ENCODE measurements at places on chromosomes 12 and 14.

- peak; percentile 95 for DNase-seq
These were observed 73.8 kb downstream of the SYNE3 start for GRCh38 chr14:95442633-95443021.

GRCh38 chr14:22429546-22430294 is 159.3 kb downstream of the DAD1 start:
- DNase-seq, result no peak

DNA sequence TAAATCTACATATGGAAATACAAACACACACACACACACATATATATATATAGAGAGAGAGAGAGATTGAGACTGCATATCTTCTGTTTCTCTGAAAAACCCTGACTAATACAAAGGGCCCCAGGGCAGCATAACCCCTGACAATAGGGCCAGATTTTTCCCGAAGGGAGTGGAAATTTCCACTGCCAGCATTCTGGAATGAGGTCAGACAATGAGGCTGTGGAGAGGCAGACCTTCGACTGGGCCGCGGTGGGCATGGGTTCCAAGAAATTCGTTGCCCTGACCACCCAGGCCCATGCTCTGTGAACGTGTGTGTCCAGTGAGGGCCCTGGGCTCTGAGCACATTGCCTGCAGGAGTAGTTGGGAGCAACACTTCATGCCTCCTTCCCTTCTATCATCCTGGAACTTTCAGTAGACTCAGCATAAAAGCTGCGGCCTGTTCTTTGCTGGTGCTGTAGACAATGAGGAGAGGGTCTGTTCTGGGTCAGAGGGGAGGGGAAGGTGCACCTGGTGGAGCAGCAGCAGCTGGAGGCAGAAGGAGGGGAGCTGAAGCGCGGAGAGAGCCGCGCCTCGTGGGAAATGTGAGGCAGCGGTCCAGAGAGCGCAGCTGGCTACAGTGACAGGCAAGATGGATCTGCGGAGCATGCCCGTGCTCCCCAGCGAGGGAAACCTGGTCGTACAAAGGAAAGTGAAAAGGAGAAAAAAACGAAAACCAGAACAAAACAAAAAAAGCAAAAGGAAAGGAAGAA is 25.6 kb upstream of the CCDC60 start:
- no peak for DNase-seq

DNA sequence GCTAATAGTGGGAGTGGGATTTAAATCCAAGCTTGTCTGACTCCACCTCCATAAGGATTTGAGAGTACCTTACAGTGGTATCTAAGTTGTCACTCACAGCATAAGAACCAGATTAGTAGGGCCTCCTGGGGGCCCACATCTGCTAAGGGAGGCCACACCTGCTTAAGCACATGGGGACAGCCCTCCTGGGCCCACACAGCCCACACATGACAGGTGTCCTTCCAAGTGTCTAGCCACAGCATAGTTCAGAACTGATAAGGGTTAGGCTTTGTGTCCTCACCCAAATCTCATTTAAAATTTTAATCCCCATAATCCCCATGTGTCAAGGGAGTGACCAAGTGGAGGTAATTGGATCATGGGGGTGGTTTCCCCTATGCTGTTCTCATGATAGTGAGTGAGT is 186.0 kb upstream of the HMGA2 start:
- no peak for DNase-seq

DNA sequence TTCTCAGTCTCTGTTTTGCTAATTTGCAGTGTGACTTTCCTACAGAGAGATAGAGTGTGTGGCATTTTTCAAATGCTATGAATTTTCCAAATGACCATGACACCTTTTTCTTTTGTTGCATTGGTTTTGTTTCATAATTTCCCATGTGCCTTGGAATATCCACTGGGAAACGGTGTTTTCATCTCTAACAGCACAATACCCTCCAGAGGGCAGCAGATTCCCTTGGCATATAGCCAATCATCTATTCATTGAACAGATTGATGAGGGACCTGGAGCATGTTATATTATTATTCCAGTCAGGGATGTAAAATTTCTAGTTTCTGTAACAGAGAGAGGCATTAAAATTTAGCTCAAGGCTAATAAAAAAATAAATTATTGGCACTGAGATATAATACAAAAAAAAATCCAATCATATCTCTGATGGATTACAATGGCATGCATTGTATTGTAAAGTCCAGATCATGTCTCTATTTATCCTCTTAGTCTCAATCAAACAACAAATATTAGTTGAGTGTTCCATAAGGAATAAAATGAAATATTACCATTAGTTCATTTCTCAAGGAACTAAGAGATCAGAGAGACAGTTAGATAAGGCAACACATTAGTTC is 29.6 kb upstream of the NTN4 start:
- DNase-seq, result no peak

DNA sequence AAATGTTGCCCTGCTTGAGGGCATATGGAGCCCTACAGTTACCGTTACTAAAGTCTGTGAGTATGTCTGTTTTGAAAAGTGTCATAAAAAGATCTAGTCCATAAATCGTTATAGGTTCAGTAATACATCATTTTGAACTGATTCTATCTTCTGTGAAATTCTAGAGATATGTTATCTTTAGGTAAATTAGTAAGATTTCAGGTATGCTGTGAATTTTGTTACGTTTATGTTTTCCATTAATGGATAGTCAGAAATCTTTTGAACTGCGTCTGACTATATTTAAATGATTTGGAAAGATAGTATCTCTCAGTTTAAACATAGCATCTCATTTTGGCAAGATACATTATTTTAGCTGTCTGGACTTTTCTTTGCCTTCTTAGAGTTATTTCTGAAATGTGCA is 8.3 kb downstream of the ALG10 start:
- DNase-seq, result no peak

DNA sequence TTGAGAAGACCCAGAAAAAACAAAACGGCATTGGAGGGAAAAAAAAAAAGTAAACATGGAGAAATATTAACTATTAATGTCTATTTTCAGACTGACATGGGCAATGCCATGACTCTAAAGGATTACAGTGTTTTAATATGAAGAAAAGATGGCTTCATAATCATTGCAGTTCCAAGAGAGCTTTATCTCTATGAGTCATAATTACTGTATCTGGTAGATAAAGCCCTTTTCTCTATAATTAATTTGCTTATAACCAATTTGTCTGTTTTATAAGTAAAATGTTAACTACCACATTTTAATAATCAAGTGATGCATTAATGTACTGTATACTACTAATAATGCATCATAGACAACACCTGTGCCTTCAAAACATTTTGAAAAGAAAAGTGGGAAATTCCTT is 59.7 kb downstream of the CLIP1 start:
- DNase-seq, result no peak

DNA sequence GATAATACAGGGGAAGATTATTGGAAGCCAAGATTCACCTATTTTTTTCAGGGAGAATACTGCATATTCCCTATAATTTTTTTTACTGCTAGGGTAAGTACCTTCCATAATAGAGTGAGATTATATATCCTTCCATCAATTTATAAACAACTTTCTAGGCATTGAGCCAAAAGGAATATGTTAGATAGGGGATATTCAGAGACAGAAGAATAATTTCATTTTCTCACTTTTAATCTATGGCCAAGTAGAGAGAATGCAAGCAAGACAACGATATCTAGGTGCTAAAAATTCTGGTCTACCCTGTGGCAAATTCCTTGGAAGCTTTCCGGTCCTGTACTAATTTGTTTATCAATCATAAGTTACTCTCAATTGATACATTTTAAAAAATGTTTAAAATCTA is 69.7 kb upstream of the STAC3 start:
- no peak for DNase-seq

GRCh38 chr12:128905003-128905544 is 51.8 kb downstream of the GLT1D1 start:
- DNase-seq, result no peak

- no peak for DNase-seq
These were observed 48.7 kb downstream of the CCDC60 start for GRCh38 chr12:119383206-119383605.

DNA sequence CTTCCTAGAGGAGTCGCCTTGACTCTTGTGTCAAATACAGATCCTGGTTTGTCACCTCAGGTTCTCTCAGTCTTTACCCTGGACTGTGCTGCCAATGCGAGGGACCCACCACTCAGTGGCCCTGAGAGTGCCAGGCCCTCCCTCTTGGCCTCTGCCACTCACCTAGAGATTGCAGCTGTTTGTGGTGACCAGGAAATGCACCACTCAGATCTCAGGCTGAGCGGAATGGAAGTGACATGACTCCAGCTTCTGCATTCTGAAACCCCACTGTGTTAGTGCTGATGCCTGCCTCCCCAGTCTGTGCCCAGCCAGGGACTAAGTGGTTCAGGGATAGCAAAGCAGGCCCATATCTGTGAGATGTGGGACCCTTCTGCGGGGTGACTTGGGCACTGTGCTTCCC is 27.8 kb upstream of the NEDD1 start:
- DNase-seq, result no peak

DNA sequence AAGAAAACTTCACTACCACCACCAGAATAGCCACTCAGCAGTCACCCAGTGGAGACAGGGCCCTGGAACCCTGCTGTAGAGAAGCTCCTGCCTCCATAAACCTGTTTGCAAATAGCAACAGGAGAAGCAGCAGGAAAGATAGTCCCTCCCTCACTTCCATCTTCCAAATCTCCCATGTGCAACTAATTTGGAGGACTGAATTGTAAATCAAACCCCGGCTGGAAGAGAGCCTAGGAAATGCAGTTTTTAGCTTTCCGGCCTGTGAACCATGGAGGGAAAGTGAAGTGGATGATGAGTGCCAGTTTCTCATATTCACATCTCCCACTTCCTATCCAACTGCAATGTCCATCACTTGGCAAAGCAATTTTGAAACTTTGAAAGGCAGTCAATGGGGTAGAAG is 167.2 kb upstream of the FRMD6 start:
- DNase-seq, result no peak

- DNase-seq, result no peak
These were observed 47.7 kb downstream of the PSMA6 start for GRCh38 chr14:35339761-35340406.

DNA sequence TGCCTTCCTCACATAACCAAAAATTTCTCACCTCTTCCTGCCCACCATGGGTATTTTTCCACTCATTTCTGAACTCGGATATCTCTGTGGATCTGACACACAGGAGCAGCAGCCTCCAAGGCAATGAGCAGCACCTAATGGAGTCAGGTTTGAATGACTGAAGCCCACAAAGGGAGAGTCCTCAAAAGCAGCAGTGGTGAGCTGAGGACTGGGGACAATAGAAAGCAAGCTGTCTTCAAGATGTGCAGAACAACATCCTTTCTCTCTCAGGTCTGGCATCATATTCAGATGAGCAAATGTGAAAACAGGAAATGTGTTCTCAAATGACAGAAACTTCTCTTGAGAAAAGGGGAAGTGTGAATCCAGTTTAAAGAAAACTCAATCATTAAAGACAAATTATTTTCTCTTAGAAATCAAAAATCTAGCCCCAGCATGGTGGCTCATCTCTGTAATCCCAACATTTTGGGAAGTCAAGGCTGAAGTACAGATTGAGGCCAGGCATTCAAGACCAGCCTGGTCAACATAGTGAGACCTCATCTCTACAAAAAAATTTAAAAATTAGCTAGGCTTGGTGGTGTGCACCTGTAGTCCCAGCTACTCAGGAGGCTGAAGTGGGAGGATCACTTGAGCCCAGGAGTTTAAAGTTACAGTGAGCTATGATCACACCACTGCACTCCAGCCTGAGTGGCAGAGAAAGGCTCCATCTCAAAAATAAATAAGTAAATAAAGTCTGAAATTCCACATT is 54.2 kb downstream of the C12orf42 start:
- no peak for DNase-seq

DNA sequence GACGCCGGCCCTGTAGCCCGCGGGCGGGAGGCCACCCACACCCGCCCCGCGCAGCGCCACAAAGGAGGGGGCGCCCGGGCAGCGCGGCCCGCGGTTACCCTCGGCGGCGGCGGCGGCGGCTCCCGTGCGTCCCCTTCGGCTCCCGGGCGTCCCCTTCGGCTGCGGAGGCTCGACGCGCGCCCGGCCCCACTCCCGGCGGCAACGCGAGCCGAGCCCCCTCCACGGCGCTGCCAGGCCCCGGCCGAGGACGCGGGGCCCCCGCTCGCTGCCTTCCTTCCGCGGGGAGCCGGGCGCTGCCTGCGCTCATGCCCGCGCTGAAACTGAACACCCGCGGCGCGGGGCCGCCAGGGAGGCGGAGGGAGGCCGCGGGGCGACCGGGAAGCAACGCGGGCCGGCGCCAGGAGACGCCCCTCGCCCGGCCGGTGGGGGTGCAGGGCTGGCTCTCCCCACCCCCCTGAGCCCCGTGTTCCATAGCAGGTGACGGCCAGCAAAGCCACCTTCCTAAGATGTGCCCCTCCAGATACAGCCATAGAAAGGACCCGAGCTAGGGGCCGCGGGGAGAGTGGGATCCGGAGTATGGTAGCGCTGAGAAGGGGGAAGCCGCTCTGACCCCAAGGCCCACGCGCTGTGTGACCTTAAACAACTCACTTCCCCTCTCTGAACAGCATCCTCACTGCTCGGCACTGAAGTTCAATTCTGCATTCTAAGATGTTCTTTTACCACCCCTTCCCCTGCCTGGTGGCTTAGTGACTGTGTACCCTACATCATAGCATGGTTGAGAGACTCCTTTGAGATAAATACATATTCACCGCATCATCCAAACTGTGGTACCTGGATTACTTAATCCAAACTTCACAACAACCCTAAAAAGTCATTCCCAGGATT is 42.8 kb downstream of the KDM2B start:
- DNase-seq, result no peak
